ENCODE measurements at places on chromosomes 1 and 21. TPM values are rescaled to one million over a fixed set of nuclear protein-coding genes. Genes with fewer than 3 reads are reported as not detected.

- no peak overlapping the region for H3K4me3 ChIP-seq
- no peaks in the 10 kb centered on the region for H3K27me3 ChIP-seq
- H3K36me3 ChIP-seq = no peaks in the 10 kb centered on the region
- DNase-seq = no peak
- H3K27ac ChIP-seq = no peak overlapping the region
Observed at GRCh38 chr1:78790174-78790573, 140.5 kb downstream of the IFI44 start.

- H3K4me3 ChIP-seq = no peak overlapping the region
- H3K36me3 ChIP-seq = no peaks in the 10 kb centered on the region
- peaks cover 9% of the 10 kb centered on the region for H3K4me1 ChIP-seq
- no peak overlapping the region for H3K27ac ChIP-seq
- peak; percentile 39 for DNase-seq
- H3K27me3 ChIP-seq = no peaks in the 10 kb centered on the region
Observed at GRCh38 chr1:87950369-87950768, 621.7 kb downstream of the LMO4 start.

DNA sequence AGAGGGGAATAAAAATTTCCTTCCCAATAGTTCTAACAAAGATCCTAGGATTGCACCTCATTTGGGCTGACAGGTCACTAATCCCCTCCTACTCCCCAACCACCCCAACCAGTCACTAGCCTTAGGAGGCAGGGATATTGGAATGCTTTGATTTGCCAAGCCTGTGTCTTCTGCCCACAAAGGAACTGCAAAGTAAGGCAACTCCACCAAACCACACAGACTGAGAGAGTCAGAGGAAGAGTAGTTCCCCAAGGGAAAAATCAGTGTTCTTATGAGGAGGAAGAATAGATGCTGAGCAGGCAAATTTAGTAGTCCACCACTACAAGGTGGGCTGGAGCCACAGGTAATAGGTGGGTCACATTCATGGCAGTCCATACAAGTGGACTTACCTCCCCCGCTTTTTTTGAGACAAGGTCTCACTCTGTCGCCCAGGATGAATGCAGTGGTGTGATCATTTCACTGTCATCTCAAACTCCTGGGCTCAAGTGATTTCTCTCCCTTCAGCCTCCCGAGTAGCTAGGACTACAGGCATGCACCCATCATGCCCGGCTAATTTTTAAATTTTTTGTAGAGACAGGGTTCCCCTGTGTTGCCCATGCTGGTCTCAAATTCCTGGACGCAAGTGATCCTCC lies 3.7 kb upstream of the TMEM39B start:
- H3K4me3 ChIP-seq = no peak overlapping the region
- no peak overlapping the region for H3K27ac ChIP-seq
- no peaks in the 10 kb centered on the region for H3K36me3 ChIP-seq
- peaks cover 15% of the 10 kb centered on the region for H3K4me1 ChIP-seq
- DNase-seq = no peak
- H3K27me3 ChIP-seq = no peaks in the 10 kb centered on the region

- H3K27me3 ChIP-seq = no peaks in the 10 kb centered on the region
- no peaks in the 10 kb centered on the region for H3K36me3 ChIP-seq
- no peaks in the 10 kb centered on the region for H3K4me1 ChIP-seq
- no peak overlapping the region for H3K4me3 ChIP-seq
- DNase-seq = no peak
- H3K27ac ChIP-seq = no peak overlapping the region
Observed at GRCh38 chr1:162026881-162027280, 3.2 kb upstream of the OLFML2B start.

- no peak for DNase-seq
- H3K27ac ChIP-seq = no peak overlapping the region
Observed at GRCh38 chr1:72355899-72356298, 73.6 kb upstream of the NEGR1 start.

DNA sequence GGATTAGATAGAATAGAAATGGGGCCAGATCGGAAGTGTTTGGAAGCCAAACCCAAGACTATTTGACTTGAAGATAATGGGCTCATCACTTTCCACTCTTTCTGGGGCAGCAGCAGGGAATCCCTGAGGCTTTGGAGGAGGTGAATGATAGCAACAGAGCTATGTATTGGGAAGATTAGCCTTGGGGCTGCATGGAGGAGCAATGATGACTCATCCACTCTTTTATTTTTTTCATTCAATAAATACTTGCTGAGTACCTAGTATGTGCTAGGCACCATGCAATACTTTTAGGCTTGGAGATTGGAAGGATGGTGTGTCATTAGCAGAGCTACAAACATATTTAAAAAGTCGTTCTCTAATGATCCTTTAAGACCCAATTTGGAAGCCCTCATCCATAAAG lies 166.9 kb upstream of the FOXD3 start:
- DNase-seq = no peak
- H3K4me3 ChIP-seq = no peak overlapping the region
- H3K27me3 ChIP-seq = no peaks in the 10 kb centered on the region
- peaks cover 3% of the 10 kb centered on the region for H3K4me1 ChIP-seq
- H3K27ac ChIP-seq = no peak overlapping the region

DNA sequence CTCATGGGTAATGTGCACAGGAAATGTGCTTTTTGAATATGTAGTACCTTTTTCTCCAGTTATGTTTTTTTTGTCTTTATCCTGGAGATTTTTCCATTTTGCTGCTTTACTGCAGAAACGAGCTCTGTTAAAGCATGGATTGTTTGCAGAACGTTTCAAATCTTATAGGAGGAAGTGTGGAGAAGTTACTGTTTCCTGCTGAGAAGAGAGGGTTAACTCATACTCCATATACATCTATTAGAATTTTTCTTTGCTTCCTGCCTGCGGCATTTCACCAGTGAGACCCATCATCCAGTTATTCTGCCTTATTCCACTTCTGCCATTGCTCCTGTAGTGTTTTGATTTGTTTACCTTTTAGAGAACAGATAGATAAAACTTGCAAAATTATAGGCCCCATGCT lies 2.0 kb downstream of the RPRD2 start:
- no peak for DNase-seq
- H3K36me3 ChIP-seq = no peaks in the 10 kb centered on the region
- peaks cover 18% of the 10 kb centered on the region for H3K4me1 ChIP-seq
- peak overlapping the region; percentile 97 for H3K27ac ChIP-seq
- H3K4me3 ChIP-seq = peak overlapping the region; percentile 88

DNA sequence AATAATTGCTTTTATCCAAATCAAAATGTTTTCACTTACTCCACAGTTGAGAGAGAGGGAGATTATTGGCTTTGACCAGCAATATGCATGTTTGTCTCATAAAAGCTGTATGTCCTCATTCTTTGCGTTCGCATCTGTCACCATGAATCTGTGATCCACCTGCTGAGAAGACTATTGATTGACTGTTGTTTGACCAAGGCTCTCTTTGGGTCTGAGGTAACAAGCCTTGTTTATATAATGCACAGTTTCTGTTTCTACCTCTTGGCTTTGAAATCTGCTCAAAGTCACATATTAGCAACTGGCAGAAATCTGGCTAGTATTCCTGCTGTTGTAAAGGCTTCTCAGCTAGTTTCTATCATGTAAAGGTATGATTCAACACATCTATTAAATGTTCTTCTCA lies 157.0 kb downstream of the LYPLAL1 start:
- H3K36me3 ChIP-seq = no peaks in the 10 kb centered on the region
- DNase-seq = no peak
- no peaks in the 10 kb centered on the region for H3K27me3 ChIP-seq
- H3K4me1 ChIP-seq = no peaks in the 10 kb centered on the region
- no peak overlapping the region for H3K27ac ChIP-seq

GRCh38 chr1:163213626-163214025 lies 10.9 kb upstream of the RGS5 start:
- no peak overlapping the region for H3K4me3 ChIP-seq
- H3K27ac ChIP-seq = no peak overlapping the region
- no peaks in the 10 kb centered on the region for H3K36me3 ChIP-seq
- DNase-seq = no peak

DNA sequence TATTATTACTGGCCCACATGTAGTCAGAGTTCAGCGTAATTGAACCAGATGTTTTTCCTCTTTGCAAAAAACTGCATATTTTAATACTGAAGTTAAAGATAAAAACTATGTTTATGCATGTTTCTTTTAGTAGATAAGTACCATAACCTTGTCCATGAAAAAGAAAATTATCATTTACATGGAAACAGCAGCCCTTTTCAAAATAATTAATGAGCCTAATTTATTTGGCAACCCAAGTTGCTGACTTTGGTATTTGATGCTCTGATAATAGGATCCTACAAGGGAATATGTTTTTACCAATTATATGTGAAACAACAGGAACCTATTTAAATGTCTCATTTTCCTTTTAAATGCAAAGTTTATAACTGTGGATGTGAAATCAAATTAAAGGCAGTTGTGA lies 281.3 kb upstream of the C1orf105 start:
- no peak for DNase-seq
- H3K4me3 ChIP-seq = no peak overlapping the region
- no peak overlapping the region for H3K27ac ChIP-seq
- H3K27me3 ChIP-seq = no peaks in the 10 kb centered on the region

GRCh38 chr1:170367615-170368014 lies 164.4 kb upstream of the GORAB start:
- H3K27me3 ChIP-seq = no peaks in the 10 kb centered on the region
- no peaks in the 10 kb centered on the region for H3K4me1 ChIP-seq
- DNase-seq = no peak
- H3K27ac ChIP-seq = no peak overlapping the region

DNA sequence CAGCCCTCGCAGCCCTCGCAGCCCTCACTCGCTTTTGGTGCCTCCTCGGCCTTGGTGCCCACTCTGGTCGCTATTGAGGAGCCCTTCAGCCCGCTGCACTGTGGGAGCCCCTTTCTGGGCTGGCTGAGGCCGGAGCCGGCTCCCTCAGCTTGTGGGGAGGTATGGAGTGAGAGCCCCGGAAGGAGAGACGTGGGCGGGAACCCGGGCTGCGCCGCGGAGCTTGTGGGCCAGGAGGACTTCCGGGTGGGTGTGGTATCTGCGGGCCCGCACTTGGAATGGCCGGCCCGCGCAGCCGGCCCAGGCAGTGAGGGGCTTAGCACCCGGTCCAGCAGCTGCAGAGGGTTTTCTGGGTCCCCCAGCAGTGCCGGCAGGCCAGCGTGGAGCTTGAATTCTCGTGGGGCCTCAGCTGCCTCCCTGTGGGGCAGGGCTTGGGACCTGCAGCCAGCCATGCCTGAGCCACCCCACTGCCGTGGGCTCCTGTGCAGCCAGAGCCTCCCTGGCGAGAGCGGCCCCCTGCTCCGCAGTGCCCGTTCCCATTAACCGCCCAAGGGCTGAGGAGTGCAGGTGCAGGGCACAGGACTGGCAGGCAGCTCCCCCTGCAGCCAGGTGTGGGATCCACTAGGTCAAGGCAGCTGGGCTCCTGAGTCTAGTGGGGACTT lies 9.9 kb upstream of the CFHR2 start:
- no peaks in the 10 kb centered on the region for H3K36me3 ChIP-seq
- H3K4me3 ChIP-seq = no peak overlapping the region
- no peaks in the 10 kb centered on the region for H3K4me1 ChIP-seq

- no peak for DNase-seq
- H3K4me3 ChIP-seq = no peak overlapping the region
- no peak overlapping the region for H3K27ac ChIP-seq
- H3K4me1 ChIP-seq = no peaks in the 10 kb centered on the region
Observed at GRCh38 chr1:239457491-239458143, 71.2 kb downstream of the CHRM3 start.

GRCh38 chr1:21573971-21574465 lies 64.8 kb downstream of the ALPL start:
- DNase-seq = peak; percentile 87
- H3K4me3 ChIP-seq = no peak overlapping the region

DNA sequence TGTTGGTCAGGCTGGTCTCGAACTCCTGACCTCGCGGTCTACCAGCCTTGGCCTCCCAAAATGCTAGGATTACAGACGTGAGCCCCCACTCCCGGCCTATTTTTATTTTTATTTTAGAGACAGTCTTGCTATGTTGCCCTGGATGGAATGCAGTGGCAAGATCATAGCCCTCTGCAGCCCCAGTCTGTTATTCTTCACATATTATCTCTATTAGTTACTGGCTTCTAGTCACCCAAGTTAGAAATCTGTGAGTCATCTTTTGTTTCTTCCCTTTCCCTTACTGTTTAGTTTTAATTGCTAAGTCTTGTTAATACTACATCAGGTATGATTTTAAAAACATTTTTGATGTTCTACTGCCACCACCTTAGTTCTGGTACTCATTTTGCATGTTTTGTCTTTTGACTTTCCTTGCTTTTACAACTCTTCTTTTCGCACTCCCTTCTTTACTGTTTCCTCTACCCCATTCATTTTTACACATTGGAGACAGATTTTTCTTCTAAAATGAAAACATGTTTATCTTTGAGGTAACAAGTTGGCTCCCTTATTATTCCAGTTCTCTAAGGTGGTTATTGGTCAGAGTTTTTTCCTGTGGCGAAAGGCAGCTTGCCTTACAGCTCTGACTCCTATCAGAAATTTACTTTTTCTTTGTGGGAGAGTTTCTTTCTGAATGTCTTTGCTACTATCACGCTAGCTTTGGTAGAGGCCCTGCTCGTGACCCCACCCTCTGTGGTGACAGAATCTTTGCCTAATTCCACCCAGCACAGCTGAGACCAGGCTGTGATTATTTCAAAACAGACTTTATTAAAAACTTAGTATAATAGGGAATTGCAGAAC lies 19.5 kb downstream of the ZMYM4 start:
- DNase-seq = no peak
- H3K4me1 ChIP-seq = no peaks in the 10 kb centered on the region
- H3K4me3 ChIP-seq = no peak overlapping the region
- no peaks in the 10 kb centered on the region for H3K27me3 ChIP-seq
- no peak overlapping the region for H3K27ac ChIP-seq

DNA sequence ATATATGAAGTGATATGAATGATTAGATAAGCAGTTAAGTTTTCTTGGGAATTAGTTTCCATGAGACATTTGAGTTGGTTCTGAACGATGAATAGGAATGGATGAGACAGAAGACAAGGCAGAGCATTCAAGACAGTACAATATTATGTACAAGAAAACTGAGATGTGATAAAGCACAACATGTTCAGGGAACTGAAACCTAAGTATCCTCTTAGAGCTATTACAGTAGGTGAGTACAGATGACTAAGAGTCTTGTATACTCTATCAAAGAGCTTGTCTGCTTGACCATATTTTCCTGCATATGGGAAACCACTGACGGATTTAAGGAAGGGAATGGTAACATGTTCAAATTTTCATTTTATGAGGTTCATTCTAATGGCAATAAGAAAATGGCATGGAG lies 61.6 kb downstream of the NME7 start:
- no peaks in the 10 kb centered on the region for H3K36me3 ChIP-seq
- H3K27ac ChIP-seq = no peak overlapping the region
- no peak overlapping the region for H3K4me3 ChIP-seq

- no peaks in the 10 kb centered on the region for H3K4me1 ChIP-seq
- H3K27me3 ChIP-seq = no peaks in the 10 kb centered on the region
- no peak for DNase-seq
- peaks cover 53% of the 10 kb centered on the region for H3K36me3 ChIP-seq
- no peak overlapping the region for H3K4me3 ChIP-seq
Observed at GRCh38 chr21:44858291-44858690, 15.2 kb downstream of the PTTG1IP start.

- no peak overlapping the region for H3K4me3 ChIP-seq
- H3K27ac ChIP-seq = peak overlapping the region; percentile 88
- H3K27me3 ChIP-seq = no peaks in the 10 kb centered on the region
- DNase-seq = peak; percentile 75
- H3K4me1 ChIP-seq = peaks cover 46% of the 10 kb centered on the region
- no peaks in the 10 kb centered on the region for H3K36me3 ChIP-seq
Observed at GRCh38 chr1:2192031-2192995, 2.3 kb downstream of the FAAP20 start.

GNAT2 gene
- not detected for total RNA-seq

CFAP126 gene
- not detected for total RNA-seq

LCE1A gene
- total RNA-seq = not detected

CYP4X1 gene
- 7.9 TPM for total RNA-seq

MARK1 gene
- total RNA-seq = 10.9 TPM

TDRD5 gene
- 0.81 TPM for total RNA-seq

SETSIP gene
- total RNA-seq = not detected

CPLANE2 gene
- total RNA-seq = 4.3 TPM

NOS1AP gene
- 2.2 TPM for total RNA-seq

INSRR gene
- not detected for total RNA-seq

ASAP3 gene
- 72.5 TPM for total RNA-seq
